NCI-H1417 (cell line): ENCODE measurements at places on chromosomes 3 and 15.

DNA sequence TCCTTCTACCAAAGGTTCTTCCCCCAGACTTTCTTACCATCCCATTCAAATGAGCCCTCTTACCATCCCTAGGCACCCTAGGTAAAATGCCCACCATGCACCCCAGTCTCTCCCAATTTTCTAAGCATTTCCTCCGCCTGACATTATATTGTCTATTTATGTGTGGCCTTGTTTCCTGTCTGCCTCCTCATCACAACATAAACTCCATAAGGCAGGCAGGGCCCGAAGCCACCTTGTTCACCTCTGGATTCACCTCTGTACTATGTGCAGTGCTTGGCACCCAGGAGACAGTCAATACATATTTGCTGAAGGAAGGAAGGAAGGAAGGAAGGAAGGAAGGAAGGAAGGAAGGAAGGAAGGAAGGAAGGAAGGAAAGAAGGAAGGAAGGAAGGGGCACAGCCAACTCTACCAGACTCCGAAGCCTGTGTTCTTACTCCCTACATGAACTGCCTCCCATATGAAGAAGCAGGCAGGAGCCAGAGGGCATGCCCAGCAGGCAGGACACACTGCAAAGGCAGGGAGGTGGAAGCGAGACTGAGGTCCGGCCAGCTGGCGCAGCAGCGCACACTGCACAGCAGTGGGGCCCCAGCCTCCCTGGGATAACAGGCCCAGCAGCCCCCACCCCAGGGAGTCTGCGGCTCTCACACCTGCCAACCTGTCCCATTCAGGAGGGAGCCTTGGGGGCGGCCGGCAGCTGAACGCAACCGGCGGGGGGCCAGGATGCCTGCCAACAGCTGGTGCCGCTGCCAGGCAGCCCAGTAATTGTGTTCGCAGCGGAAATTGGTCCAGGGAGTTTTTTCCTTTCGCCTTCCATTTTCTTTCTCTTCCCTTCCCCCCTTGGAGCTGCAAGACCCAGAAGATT lies 106.0 kb upstream of the LINGO1 start:
- DNase-seq, result peak; percentile 97

DNA sequence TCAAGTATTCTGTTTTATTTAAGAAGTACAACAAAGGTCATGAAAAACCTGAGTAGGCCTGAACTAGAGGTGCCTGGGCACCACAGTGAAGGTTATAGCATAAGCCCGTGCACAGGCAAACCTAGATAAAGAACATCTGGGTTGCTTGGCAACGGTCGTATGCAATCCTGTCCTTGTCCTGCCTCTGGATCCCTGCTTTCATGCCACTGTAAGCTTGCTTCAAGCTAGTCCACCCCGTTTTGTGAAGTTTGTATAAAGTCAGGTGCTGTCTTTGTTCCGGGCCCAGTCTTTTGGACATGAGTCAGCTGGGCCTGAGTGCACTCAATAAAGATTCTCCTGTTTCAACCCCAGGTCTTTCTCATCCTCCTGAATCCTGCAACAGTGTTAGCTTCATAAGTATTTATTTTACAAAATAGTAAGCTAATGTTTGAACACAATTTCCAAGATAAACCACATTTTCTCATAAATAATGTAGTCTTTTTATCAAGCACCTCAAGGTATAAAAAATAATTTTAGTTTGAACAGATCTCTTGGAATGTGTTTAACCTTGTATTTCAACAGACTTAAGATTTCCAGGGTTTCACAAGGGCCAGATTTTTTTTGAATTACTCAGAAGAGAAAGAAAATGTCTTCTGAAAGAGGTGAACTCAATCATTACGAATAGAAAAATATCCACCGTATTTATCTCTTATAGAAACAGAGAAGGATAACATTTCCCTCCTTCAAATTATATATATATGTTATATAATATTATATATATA lies 14.3 kb upstream of the SLC9C1 start:
- DNase-seq, result peak; percentile 44

DNA sequence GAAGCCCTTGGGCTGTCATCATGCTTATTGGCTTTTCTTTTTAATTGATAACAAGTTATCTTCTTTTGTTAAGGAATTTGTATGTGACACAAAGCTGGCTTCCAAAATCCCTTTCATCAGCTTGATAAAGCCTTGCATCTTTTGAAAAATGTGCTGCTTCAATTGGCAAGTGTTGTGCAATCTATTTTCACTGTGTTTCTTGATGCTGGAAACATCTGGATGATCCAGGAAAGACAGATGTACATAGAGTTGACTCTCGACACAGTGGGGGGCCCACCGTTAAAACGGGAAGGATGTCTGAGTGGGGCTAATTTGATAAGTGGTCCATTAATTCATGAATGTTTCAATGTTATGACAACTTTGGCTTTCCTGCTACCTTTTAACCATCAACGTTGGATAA lies 158.3 kb upstream of the WNT5A start:
- DNase-seq, result peak; percentile 10

- no peak for DNase-seq
These were observed 168.4 kb downstream of the WDR72 start for GRCh38 chr15:53591041-53591440.

GRCh38 chr15:51367322-51367976 lies 26.0 kb downstream of the GLDN start:
- DNase-seq, result no peak

DNA sequence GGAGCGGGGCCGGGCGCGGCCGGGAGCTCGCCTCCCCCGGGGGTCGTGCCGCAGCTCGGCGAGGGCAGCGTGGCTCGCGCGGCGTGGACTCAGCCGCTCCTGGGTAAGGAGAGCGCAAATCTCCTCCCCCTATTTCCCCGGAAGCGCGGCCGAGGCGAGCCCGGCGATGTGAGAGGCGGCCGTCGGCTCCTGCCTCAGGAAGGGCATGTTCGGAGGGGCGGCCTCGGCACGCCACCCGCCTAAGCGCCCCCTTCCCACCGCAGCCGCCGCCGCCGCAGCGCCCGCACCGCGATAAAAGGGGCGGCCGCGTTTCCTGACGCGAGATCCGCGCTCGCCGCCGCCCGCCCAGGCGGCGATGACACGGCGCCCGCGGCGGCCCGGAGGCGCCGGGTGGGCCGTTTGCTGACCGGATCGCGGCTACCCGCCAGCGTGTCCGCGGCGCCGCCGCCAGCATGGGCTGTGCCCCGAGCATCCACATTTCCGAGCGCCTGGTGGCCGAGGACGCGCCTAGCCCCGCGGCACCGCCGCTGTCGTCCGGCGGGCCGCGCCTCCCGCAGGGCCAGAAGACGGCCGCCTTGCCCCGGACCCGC lies at the start of gene PDE8A:
Gene PDE8A, plus strand, starts transcription at position 146 of the 590 bp plus-strand sequence. Its CDS starts 307 bp downstream, at position 453.
- DNase-seq, result peak; percentile 89

DNA sequence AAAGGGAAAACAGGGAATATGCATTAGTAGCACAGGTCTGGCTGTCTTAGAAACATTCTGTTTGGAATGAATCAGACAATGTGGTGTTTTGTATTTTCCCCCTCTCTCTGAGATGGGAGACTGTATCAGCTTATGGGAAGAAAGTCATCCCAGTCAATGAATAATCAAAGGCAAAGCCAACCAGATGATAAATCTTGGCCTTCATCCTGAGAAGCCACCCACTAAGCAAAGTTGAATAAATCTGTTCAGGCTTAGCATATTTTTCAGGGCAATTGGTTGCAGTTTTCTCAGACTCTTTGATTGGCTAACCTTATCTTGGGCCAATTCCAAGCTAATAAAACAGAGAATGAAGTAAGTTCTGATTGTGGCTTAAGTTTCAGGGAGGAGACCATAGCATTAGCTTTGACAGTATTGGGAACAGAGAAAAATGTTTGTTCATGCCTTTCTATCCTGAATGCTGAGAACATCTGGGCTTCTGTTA lies 63.6 kb upstream of the ARL8B start:
- no peak for DNase-seq

DNA sequence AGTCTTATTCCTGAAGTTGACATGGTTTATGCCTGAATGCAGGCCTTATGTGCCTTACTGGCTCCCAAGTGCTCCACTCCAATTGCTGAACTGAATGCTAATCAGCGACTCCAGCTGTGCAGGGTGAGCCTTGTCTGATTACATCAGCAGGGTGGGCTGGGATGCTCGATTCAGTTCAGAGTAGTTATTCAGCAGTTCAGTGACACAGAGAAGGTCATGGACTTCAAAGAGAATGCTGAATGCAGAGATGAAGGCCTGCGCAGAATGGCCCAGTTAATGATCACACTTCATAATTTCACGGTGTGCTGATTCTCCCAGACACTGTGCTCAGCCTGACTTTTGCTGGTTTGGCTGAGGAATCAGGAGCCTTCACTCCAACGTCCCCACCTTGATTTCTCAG lies 63.6 kb downstream of the CLDN1 start:
- DNase-seq, result no peak

DNA sequence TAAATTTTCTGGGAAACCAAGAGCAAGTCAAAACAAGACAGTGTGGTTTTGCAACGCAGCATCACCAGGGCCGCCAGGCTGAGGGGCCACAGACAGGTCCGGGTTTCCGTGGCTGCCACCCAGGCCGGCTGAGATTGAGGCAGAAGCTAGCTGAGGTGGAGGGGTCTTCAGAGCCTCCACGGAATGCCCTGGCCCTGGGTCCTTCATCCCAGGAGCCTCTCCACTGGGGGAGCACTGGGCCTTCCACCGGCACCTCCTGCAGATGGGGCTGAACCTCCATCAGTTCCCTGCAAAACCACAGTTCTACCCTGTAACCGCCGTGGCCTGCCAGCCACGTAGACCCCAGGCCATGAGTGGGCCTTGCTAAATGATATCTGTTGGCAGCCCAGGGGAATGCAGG lies 152.7 kb downstream of the CHSY1 start:
- no peak for DNase-seq

GRCh38 chr3:84136425-84136824 lies 822.4 kb upstream of the CADM2 start:
- no peak for DNase-seq

DNA sequence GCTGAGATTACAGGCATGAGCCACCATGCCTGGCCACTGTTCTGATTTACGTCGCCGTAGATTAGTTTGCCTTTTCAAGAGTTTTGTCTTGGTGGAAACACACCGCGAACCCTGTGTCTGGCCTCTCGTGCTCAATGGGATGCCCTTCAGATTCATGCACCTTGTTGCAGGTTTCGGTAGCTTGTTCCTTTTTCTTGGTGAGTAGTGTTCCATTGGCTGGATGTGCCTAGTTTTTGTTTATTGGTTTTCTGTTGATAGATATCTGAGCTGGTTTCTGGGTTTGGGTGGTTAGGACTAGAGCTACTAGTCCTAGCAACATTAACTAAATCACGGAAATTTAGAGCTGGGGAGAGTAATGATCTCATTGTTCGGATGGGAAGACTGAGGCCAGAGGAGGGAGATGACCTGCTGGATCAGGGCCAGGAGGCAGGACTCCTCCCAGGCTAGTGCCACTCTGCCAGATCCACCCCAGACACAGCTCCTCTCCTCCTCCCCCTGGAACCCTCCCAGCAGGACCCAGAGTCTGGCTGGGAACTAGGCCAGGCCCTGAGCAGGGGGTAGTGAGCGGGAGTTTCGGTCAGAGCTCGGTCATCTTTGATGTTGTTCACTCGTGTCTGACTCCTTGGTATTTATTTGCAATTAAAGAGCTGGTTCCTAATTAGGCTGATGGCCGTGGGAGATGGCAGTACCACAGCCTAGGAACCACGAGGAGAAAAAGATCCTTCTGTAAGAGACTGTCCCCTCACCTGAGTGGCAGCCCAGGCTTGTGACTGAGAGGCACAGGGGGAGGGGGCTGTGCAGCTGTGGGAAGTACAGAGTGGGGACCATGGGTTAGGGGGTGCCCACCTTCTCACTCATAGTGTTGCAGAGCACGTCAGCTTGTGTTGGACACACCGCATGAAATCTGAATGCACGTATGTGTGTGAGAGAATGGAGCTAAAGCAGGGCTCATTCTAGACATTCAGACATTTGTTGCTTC lies 73.4 kb downstream of the SMAD6 start:
- DNase-seq, result no peak

GRCh38 chr3:123350971-123351370 lies 97.9 kb downstream of the ADCY5 start:
- DNase-seq, result no peak

- DNase-seq, result no peak
These were observed 233.6 kb downstream of the CHL1 start for GRCh38 chr3:430186-430585.

GRCh38 chr15:52349052-52349700 lies 53.6 kb upstream of the MYO5C start:
- DNase-seq, result no peak

DNA sequence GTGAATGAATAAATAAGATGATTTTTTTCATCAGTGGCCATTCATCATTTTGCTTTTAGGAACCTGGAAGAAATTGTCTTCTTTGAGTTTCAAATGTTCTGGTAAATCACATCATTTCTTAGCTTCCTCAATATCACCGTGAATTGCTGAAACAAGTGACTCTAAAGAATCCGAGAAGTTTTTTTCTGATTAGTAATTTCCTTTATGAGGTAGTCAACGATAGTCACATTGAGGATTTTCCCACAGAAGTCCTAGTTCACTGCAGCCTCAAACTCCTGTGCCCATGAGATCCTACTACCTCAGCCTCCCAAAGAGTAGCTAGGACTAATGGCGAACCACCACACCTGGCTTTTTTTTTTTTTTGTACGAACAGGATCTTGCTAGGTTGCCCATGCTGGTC lies 3.6 kb upstream of the TMPRSS7 start:
- DNase-seq, result no peak

- DNase-seq, result no peak
These were observed 451.0 kb downstream of the EPHA6 start for GRCh38 chr3:97265237-97266005.

- DNase-seq, result no peak
These were observed 494.5 kb downstream of the RBMS3 start for GRCh38 chr3:29775340-29775739.

GRCh38 chr15:70217226-70218160 lies 119.8 kb upstream of the TLE3 start:
- DNase-seq, result peak; percentile 26

GRCh38 chr3:188294113-188294512 lies 140.2 kb downstream of the LPP start:
- no peak for DNase-seq

DNA sequence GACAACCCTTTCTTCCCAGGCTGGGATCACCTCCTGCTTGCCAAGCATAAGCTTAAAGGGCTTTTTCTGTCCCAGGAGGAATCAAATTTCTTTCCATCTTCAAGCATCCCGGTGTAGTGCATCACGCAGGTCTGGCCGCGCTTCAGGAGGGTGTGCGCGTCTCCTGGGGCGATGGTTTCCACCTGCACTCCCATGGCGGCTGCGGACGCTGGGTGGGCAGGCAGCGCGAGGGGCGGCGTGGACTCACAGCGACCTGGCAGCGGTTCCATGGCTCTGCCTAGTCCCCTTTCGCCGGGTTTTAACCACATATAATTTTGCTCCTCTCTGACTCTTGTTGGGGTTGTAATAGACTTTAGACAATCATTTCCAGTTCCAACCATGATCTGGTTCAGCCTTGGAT lies 10.6 kb upstream of the TM4SF4 start:
- DNase-seq, result no peak

GRCh38 chr15:92803852-92804609 lies 96.1 kb upstream of the CHD2 start:
- DNase-seq, result peak; percentile 35

GRCh38 chr15:93033434-93034045 lies 55.5 kb downstream of the RGMA start:
- DNase-seq, result no peak

DNA sequence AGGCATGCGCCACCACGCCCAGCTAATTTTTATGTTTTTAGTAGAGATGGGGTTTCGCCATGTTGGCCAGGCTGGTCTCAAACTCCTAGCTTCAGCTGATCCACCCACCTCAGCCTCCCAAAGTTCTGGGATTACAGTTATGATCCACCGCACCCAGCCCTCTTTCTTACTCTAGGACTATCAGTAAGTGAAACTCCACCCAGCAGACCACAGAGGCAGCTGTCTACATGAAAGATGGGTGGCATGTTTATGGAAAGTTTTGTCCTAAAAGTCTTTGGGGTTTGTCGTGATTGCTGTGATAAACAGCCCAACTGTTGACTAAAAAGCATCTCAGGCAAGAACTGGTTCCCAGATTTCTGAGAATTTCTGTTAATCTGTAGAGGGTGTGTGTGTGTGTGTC lies 10.9 kb downstream of the ARL6IP5 start:
- DNase-seq, result no peak
